ENCODE measurements at places on chromosomes 3 and 15. TPM values are rescaled to one million over a fixed set of nuclear protein-coding genes. Genes with fewer than 3 reads are reported as not detected.

The ZPLD1 gene
- not detected for total RNA-seq

The ALG1L2 gene
- not detected for total RNA-seq

- DNase-seq = no peak
These were observed 94.8 kb downstream of the GBE1 start for GRCh38 chr3:81666502-81667121.

DNA sequence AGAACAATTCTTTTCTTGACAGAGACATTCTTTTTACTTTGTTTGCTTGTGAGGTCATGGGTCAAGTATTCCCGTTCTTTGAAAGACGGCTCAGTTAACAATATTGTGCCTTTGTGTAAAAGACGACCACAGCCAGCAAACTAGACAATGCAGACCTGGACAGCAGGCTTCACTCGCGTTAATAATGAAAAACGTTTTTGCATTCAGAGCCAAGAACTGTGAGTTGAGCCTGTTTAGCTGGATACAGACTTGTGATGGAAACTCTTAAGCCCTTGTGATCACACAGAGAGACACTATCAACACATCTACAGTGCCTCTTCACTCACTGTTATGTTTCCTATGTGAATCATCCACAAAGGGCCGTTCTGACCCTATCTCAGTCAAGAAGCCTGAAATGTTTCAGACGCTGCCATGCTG is 37.3 kb upstream of the CMTM7 start:
- no peak for DNase-seq
